Fibroblast of villous mesenchyme (primary cell): ENCODE measurements at places on chromosomes 3 and 15. TPM values are rescaled to one million over a fixed set of nuclear protein-coding genes. Genes with fewer than 3 reads are reported as not detected.

- no peak for DNase-seq
These were observed 233.2 kb downstream of the KLF13 start for GRCh38 chr15:31559786-31560185.

DNA sequence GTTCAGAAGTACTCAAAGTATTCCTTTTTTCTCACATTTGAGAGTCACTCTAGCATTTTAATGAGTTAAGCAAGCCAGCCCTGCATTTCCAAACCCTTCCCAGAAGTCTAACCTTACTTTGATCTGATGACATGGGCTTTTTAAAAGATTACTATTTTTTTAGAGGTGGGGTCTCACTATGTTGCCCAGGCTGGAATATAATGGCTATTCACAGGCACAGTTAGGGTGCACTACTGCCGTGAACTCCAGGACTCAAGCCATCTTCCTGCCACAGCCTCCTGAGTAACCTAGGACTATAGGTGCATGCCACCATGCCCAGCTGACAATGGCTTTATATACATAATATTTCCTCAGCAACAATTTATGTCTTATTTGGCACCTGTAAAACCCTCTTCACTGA, 64.1 kb upstream of the GOLGA6B start:
- no peak for DNase-seq

- peak; percentile 75 for DNase-seq
These were observed 34.8 kb upstream of the RAB6B start for GRCh38 chr3:133930341-133930933.

GRCh38 chr15:89907289-89907688, 5.5 kb downstream of the ARPIN start:
- no peak for DNase-seq

- DNase-seq: peak; percentile 98
These were observed 27.1 kb downstream of the IL20RB start for GRCh38 chr3:136984837-136985236.

TIGIT gene
- under 0.01 TPM in 1 of 2 replicates, not detected in the other for total RNA-seq

GRCh38 chr3:125140011-125140817, 72.3 kb downstream of the SLC12A8 start:
- peak; percentile 72 for DNase-seq

DNA sequence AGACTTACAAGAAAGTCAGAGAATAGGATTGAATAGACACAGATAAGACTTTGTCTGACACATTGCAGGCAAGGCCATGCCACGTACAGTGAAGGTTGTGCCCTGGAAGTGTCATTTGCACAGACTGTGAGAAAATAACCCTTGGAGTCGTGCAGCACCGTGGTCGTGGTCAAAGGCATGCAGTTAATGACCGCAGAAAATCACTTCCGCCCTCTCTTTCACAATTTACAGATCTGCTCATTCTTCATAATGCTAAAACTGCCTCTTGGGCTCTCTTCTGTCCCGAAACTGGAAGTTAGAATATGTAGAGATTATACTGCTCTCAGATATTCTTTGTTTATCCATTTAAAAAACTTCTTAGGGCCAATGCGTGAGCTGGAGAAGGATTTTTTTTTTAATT, 73.2 kb upstream of the CTXND1 start:
- peak; percentile 34 for DNase-seq

GRCh38 chr15:54816401-54816800, 380.3 kb downstream of the RSL24D1 start:
- no peak for DNase-seq

LRTM1 gene
- total RNA-seq: not detected in 2 replicates

DNA sequence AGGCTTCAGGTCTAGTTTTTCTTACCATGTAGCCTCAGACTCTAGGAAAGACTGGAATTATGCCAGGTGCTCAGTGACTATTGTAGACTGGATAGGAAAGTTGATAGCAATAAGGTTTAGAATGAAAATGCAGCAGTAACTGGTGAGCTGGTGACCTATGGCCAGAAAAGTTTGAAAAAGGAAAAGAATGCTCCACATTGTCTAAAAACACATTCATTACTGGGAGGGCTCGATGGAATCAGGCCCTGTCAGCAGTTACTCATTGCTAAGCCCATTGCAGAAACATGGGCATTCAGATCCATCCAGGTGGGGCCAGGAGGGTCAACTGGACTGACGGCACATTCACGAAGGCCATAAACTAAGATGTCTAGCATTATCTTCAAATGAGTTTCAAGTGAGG, 8.7 kb upstream of the MBNL1 start:
- DNase-seq: no peak

CCDC191 gene
- total RNA-seq: 1.7 and 1.9 TPM in 2 replicates

NKIRAS1 gene
- 13.9 and 28.1 TPM in 2 replicates for total RNA-seq
